ENCODE measurements at places on chromosomes 2 and 18. TPM values are rescaled to one million over a fixed set of nuclear protein-coding genes. Genes with fewer than 3 reads are reported as not detected.

DNA sequence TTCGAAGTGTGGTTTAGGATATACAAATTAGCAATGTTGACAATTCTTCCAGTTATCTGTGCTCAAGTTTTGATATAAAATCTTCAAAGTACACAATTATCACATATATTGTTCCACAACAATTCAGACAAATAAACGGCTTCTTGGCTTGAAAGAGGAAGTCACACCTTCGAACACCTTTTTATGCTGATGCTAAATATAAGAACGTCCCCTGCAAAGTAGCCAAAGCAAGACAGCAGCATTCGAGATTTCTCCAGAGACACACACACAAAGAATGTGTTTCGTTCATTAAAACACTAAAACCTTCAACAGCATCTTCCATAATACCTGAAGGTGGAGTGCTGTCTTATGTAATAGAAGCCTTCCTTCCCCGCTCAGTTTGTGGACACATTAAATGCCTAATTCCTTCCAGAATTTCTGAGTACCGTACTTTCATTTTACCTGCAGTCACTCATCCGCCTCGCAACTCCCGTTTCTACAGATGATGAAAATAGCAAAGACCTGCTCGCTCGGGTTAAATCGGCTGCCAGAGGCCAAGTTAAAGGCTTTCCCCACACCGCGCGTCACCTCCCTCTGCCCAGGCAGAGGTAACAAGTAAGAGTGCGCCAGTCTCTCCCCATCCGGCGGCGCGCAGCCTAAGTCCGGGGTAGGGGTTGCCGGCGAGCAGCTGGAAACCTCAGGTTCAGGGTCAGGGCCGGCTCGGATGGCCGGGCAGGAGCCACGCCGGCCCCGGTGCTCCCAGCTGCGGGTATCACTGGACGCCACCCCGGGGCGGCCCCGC is 847 bp downstream of the SERPINE2 start:
- ATAC-seq = peak; percentile 39

- ATAC-seq = peak; percentile 54
These were observed 109.7 kb downstream of the ERBB4 start for GRCh38 chr2:212428681-212429478.

TMEM37 gene
- 0.31 TPM for total RNA-seq

TMEM200C gene
- 11.0 TPM for total RNA-seq

- ATAC-seq = no peak
These were observed 4.8 kb upstream of the B3GNT7 start for GRCh38 chr2:231390667-231391066.

- ATAC-seq = no peak
These were observed 1018.2 kb upstream of the NXPH2 start for GRCh38 chr2:139798391-139798790.

PLGLB2 gene
- total RNA-seq = 0.97 TPM

DNA sequence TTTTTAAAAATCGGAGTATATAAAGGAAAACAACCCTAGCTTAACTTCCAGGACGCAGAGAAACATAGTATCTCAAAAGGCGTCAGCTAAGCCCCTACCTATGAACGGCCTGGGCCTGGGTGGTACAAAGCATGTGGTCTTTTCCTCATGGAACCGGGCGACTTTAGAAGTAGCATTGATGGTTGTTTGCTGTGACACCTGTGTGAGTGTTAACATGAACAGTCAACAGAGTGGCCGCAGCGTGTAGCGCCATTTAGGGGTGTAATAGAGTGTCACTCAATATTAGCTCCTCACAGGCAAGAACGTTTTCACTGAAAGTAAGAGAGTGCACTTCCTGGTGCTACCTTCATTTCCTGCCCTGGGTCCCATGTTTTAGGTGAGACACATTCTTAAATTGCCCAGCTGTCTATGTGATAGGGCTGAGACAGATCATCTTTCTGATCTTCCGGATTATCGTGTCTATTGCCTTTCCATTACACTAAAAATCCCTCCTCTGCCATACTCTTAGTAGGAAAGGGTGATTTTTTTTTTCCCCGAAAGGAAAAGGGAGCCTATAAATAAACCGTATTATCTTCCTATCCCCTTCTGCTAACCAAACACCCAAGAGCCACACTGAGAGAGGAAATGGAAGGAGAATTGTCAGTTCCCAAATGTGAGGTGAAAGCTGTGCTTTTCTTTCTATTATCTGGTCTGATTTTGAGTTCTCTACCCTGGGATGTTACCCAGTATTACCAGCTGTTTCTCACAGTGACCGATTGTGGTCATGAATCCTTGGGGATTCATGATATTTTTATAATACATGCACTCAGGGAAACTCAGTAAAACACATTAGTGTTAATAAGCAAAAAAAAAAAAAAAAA is 1.3 kb downstream of the GORASP2 start:
- ATAC-seq = peak; percentile 29

TGOLN2 gene
- total RNA-seq = 62.2 TPM

- no peak for ATAC-seq
These were observed 126.1 kb downstream of the THADA start for GRCh38 chr2:43469713-43470112.

EVX2 gene
- 0.19 TPM for total RNA-seq

- no peak for ATAC-seq
These were observed 311.1 kb downstream of the TXNL1 start for GRCh38 chr18:56327191-56327885.

FZD7 gene
- total RNA-seq = 2.8 TPM

DNA sequence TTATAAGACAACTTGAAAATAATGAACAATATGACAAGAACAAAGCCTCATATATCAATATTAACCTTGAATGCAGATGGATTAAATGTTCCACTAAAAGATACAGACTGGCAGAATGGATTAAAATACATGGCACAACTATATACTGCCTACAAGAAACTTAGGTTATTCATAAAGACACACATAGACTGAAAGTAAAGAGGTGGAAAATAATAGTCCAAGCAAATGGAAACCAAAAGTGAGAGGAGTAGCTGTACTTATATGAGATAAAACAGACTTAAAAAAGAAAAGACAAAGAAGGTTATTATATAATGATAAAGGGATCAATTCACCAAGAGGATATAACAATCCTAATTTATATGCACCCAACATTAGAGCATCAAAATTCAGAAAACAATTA is 18.2 kb downstream of the LMAN1 start:
- no peak for ATAC-seq

PROM2 gene
- total RNA-seq = 0.71 TPM

DNA sequence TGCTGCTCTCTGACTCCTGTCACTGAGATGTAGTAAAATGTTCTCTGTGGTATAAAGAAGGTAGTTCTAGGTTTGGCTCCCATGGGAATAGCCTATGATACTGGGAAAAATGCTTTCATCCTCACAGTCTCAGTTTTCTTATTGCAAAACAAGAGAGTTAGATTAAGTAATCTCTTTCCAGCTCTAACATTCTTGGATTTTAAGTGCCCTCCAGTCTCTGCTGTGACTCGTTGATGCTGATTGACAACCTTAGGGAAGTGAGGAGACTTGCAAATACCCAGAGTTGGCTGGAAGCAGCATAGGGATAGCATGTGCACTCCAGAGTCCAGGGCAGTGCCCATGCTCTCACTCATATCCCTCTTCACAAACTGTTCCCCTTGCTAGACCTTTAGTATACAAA is 534.9 kb downstream of the SLC4A3 start:
- no peak for ATAC-seq

DNA sequence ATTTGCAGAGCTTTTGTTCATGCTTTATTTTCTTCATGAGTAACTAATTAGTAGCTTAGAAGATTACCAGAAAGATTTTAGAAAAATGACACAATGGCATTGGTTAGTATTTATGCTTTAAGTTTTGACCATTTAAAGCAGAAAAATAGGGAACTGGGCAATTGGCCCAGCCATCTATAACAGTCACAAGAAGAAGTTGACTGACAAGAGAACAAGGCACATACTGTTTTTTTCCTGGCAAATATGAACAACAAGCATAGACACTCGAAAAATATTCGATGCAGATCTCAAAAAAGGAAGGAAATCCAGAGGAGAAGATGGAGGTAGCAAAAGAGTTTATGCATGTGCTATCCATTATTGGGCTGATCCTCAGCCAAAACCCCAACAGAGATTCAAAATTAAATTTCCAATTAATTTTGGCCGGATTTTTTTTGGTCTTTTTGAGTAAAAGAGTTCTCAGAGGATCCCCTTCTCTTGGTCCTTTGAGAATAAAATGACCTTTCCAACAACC is 200.8 kb upstream of the SLC35G4 start:
- ATAC-seq = no peak

DNA sequence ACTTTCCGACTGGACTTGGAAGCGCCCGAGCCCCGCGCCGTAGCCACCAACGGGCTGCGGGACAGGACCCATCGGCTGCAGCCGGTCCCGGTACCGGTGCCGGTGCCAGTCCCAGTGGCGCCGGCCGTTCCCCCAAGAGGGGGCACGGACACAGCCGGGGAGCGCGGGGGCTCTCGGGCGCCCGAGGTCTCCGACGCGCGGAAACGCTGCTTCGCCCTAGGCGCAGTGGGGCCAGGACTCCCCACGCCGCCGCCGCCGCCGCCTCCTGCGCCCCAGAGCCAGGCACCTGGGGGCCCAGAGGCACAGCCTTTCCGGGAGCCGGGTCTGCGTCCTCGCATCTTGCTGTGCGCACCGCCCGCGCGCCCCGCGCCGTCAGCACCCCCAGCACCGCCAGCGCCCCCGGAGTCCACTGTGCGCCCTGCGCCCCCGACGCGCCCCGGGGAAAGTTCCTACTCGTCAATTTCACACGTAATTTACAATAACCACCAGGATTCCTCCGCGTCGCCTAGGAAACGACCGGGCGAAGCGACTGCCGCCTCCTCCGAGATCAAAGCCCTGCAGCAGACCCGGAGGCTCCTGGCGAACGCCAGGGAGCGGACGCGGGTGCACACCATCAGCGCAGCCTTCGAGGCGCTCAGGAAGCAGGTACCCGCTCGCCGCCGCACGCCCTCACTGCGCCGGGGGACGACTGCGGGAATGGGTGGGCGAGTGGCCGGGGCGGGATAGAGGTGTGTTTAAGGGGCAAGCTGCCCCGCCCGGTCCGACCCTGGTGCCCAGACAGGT is 713 bp downstream of the ATOH8 start:
- ATAC-seq = peak; percentile 65

- no peak for ATAC-seq
These were observed 20.0 kb downstream of the ELP2 start for GRCh38 chr18:36149514-36150289.

DNA sequence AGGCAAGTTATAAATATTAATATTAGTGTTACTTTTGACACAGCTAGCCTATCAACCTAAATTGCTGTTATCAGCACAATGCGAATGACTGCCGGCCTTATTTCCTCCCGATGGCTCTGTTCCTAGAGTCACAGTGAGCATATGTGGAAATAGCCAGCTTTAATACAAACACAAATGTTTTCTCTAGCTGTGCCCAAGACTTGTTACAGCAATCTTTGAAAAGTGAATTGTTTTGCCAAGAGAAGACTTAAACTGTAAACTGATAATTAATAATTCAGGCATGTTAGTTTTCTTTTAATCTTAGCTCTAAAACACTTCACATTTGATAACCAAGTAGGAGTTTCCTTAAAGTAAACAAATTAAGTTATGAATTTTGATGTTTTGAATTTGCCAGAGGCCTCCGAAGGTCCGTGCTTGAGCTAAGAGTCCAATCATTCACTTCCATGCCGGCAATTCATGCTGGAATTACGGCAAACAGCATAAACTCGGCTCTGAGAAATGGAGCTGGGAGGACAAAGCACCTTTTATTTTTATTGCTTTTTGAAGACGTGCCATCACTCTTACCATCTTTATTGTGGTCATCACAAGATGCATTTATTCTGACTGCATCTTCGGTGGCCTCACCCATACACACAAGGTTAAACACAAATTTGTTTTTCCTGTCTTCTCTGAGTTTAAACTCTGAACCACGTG is 184.5 kb upstream of the CWC22 start:
- peak; percentile 23 for ATAC-seq

CAVIN2 gene
- 8.2 TPM for total RNA-seq

GRCh38 chr2:133801946-133802345 is 233.7 kb upstream of the NCKAP5 start:
- ATAC-seq = no peak

DNA sequence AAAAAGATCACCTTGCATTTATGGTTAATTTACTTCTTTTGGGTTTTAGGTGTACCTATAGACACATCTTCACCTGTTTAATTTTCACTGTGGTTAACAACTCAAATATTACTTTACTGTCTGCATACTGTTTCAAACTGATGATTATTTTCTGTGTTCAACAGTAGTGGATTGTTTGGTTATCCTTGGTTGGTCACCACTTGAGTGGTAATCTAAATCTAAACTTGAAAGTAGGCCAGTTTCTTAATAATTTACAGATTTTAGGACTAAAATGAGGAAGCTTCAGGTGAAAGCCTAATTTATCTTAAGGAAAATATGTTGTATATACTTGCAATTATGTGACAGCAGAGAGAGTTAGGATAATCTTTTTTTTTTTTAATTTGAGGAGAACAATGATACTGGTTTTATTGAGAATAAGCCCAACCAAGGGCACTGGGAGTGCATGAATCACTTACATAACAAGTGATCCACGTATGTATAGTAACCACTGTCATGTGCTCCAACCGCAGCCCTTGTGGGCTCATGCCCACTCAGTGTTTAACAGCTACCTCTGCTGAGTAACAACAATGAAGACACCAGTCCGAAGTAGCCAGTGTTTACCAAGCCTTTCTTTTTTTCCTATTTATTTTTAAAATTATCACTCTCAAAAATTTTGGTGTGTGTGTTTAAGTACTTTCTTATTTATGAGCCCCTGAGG is 31.0 kb upstream of the WDSUB1 start:
- no peak for ATAC-seq

DNA sequence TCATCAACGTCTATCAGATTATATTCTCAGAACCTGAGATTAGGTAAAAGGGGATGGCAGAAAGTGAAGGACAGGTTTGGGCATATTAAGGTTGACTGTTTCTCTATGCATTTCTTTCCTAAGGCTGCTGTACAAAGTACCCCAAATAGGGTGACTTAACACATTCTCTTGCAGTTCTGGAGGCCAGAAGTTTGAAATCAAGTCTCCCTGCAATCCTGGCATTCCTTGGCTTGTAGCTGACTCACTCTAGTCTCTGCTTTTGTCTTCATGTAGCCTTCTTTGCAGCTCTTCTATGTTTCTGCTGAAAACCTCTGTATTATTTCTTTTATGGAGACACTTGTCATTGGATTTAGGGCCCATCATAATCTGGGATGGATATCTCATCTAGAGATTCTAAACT is 364.3 kb downstream of the PLCL1 start:
- no peak for ATAC-seq

GRCh38 chr2:234615643-234616356 is 118.9 kb upstream of the ARL4C start:
- no peak for ATAC-seq

DNA sequence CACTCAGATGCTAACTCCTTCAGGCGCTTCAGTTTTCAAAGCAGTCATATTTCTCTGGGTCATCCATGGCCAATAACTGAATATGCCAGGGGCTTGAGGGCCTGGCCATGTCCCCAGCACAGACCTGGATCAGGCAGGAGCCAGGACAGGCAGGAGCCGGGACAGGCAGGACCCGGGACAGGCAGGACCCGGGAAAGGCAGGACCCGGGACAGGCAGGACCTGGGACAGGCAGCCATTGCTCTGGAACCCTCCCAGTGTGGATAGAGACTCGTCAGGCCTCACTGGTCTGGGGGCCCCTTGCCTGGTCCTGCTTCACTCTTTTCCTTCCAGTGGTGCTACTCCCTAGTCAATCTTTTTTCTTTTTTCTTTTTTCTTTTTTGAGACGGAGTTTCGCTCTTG is 117.5 kb upstream of the TEX51 start:
- no peak for ATAC-seq

HOXD13 gene
- not detected for total RNA-seq

DNAJC5G gene
- not detected for total RNA-seq

All from motor neuron (in vitro differentiated cells).